ENCODE measurements at places on chromosomes 1 and 21.
A peak's percentile ranks its signal among the peaks of the same experiment; 100 is the strongest.

GRCh38 chr1:164613176-164613575 lies 54.2 kb downstream of the PBX1 start:
- DNase-seq: no peak

- no peak for DNase-seq
These were observed 31.9 kb upstream of the LHX4 start for GRCh38 chr1:180198196-180198595.

DNA sequence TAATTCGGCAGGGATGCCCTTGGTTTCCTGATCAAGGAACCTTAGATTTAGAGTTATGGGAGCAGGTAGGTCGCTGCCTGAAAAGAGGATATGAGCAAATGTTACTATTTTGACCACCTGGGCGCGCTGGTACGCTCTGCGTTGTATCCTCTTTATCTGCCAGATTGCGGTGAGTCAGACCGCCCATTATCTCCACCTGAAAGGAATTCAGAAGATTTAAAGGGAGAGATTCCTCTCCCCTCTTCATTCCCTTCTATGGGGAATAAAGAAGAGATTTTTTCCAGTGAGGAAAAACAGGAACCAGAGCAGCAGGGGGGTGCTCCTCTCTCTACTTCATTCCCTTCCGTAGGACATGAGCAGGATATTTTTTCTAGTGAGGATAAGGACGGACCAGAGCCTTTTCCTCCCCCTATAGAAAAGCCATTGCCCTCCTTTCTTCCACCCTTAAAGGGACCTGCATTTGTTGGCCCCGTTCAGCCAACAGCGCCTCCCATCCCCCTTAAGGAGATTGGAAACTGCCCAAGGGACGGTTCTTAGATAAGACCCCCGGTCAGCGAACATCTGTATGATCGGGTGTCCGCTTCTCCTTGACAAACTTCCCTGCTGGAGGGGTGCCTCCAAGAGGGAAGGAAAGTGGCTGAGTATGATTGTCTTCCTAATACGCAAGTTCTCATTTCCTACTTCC lies 34.1 kb downstream of the CLCA1 start:
- DNase-seq: no peak

DNA sequence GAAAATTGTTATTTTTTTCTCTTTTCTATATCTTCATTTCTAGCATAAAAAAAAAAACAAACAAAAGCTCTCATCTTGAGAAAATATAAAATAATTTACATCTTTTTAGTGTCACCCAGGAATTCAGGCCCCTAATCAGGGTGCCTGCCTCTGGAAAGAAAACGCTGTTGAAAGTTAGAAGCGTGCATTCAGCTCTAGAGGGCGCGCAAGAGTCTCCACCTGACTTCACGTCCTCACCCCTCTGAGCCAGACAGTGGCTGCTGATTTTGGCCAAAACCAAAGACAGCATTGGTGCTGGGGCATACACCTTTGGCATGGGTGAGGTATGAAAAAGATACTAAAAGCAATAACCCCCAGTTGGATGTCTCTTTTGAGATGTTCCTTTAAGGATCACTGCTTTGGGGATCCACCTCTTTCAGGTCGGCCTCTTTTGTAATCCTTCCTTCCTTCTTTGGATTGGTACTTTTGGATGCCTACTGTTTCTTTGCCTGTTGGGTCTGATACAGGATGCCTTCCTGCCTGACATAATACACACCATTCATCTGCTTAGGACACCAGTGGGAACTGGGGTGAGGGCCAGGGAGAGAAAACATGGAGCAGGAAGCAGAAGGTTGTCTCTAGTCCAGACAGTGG lies 77.6 kb upstream of the CHRM3 start:
- DNase-seq: no peak

- DNase-seq: no peak
These were observed 19.7 kb upstream of the ATP1B1 start for GRCh38 chr1:169086603-169087455.

DNA sequence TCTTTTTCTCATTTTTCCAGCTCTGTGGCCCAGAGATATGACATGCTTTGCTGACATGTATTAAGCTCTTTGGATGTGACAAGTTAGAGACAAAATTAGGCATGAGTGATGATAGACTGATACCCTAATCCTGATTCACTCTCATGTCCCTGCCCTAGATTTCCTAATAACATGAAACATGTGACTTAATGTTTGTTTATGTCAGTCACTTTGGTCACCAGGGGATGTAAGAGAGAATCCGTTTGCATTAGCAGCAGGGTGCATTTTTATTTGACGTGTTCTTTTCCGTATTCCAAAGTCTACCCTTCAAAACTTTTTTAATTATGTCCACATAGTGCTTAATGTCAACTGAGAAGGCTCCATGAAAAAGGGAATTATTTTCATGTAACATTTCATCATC lies 192.4 kb downstream of the HMCN1 start:
- no peak for DNase-seq

- DNase-seq: no peak
These were observed 18.5 kb downstream of the TP53BP2 start for GRCh38 chr1:223827193-223827663.

GRCh38 chr1:18013216-18013615 lies 94.4 kb upstream of the IGSF21 start:
- DNase-seq: no peak

GRCh38 chr1:165364568-165365133 lies 8.1 kb upstream of the LMX1A start:
- no peak for DNase-seq

DNA sequence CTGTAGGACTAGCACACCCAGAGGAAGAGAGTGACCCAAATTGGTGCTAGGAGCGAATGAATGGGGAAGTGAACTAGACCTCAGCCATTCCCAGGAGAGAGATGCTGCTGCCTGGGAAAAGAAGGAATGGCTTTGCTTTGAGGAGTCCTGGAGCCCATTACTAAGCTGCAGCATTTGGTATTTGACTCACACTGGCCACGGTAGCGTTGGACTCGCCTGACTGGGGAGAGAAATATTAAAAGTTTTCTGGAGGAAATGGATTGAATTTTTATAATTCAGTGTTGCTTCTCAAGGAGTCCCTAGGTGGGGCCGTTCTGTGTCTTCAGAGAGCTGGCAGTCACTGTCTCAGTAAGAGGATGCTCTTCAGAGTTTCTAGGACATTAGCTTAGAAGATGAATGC lies 40.2 kb downstream of the PIK3CD start:
- DNase-seq: no peak

DNA sequence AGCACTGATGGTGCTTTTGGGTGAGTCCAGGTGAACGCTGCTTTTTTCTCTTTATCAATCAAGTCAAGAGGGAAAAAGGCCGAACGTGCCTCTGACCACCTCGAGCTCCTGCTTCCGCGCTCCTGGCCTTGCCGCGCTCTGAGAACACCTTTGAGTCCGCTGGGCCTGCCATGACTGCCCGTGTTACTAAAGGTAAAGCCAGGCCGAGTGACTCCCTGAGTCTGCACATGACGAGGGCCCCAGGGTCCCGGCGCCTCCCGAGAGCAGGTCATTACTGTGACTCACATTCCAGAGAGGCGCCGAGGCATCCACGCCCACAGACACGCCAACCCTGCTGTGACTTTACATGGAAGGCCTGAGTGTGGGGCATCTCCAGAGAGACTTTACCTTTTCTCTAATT lies 11.1 kb downstream of the POFUT2 start:
- no peak for DNase-seq

DNA sequence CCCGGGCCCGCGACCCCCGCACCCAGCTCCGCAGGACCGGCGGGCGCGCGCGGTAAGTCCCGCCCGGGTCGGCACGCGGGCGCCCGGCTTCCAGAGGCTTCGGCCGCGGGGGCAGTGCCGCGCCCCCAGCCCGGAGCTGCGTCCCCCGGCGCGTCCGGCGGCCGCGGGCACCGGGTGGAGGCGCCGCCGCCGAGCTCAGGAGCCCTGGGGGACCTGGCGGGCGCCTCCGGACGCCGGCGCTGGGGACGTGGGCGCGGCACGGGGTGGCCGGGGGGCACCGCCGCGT lies 227 bp downstream of the NBL1 start:
- DNase-seq: peak; percentile 24

DNA sequence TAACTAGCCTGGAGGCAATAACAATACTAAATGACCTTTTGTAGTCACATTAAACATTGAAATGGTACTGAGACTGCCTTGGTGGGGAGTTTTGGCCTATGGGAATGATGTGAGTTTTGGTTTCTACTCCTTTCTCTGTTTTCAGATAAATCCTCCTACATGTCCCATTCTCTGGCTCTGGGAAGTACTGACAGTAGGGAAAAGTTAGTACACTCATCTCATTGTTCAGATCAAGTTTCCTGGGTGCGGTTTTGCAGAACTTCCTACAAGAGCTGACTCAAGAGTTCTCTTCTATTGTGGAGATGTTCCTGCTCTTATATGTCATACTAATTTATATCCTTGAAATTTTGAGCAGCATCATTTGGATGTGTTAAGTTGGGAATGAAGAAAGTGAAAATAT lies 74.2 kb upstream of the MACF1 start:
- DNase-seq: no peak

DNA sequence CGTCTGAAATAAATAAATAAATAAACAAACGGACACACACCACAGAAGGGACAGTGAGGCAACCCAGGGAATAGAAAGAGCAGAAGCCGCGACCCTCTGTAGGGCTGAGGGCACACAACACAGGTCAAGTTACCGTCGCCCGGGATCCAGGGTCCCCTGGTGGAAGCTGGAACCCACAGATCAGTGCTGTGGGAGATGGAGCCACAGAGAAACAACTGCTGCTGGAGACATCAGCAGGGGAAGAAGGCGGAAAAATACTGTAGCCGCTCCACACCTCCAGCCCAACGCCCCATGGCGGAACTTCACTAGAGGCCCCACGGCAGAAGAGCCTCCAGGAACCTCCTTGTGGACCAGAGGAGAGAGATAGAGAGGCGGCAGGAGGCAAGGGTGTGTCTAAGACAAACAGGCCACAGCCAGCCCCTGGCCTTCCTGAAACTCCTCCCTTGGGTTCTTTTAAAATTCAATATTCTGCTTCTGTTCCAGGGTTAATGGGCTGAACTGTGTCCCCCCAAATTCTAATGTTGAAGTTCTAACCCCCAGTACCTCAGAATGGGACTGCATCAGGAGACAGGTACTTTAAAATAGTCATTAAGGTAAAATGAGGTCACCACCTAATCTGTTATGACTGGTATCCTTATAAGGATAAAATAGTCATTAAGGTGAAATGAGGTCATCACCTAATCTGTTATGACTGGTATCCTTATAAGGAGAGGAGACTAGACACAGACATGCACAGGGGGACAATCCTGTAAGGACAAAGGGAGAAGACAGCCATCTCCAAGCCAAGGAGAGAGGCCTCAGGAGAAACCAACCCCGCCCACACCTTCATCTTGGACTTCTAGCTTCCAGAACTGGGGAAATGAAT lies 7.7 kb upstream of the HLCS start:
- no peak for DNase-seq

DNA sequence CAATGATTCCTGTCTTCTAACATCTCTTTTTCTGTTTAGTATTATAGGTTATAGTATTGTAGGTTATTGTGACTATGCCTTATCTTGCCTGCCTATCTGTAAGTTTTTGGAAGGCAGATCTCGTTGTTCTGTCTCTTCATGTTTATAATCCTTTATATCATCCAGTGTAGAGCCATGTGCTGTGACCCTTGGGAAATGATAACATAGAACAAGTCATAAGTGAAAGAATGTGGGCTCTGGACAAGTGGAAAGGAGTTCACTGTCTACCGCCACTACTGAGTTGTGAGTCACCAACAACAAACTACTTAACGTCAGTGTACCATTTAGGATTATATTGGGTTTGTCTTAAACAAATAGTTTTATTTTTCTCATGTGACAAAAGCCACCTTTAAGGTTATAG lies 139.3 kb downstream of the LYPLAL1 start:
- DNase-seq: no peak

- no peak for DNase-seq
These were observed 377.9 kb downstream of the LTN1 start for GRCh38 chr21:28614791-28615190.

DNA sequence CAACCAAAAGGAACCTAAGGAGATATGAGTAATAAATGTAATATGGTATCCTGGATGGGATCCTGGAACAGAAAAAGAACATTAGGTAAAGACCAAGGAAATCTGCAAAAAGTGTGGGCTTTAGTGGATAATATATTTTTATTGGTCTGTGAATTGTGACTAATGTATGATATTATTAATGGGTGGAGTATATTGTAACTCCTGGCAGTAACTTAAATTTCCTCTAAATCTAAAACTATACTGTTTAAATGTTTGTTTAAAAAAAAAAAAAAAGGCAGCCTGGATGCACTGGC lies 68.4 kb downstream of the LRRC8D start:
- no peak for DNase-seq

DNA sequence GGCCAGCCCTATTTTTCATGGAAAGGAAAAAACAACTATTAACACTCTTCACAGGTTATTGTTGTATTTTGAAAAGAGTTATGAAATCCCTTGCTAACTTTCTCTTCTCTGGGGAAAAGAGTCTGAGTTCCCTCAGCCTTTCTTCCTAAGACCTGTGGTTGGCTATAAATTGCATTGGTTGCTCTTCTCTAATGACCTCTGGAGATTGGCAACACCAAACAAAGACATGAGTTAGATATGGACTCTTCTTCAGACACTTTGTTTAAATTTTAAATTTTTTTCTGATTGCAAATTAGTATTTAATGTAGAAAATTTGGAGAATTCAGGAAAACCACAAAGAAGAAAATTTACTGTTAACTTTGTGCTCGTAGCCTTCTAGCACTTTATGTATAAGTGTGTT lies 275.7 kb downstream of the PBX1 start:
- no peak for DNase-seq

DNA sequence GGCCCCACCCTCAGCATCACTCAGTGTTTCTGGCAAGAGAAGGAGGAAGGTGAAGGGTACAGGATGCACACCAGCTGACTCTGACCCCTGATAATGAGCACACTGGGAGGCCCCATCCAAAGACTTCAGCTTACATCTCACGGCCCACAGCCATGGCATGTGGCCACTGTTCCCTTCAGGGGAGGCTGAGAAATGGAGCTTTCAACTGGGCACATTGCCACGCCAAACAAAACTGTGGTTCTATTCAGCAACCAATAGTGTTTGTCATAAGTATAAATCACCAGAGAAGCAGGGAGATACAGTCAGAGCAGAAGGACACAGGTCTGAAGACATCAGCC lies 12.7 kb upstream of the TRAF3IP3 start:
- DNase-seq: no peak

DNA sequence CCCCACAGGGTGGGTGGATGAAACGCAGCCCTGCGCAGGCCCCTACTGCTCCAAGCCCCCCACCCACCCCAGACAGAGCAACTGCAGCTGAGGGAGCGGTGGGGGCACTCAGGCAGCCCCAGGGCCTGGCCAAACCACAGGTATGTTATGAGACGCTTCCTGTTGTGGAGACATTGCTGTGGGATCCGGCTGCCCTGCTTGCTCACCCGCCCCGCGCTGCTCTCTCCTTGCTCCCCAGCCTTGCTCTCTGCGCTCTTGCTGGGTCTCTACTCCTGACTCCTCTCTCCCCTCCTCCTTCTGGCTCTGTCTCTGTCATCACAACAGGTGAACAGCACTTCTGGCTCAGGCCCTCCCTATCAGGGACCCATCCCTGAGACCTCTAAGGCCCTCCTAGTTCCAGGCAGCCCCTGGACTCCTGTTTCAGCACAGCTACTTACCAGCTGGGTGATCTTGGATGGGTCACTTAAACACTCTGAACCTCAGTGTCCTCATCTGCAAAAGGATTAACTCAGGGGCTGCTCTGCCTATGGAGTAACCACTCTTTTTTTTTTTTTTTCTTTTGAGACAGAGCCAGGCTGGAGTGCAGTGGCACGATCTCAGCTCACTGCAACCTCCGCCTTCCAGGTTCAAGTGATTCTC lies 15.9 kb downstream of the COL8A2 start:
- DNase-seq: no peak
